ENCODE measurements at places on chromosomes 7 and 10. TPM values are rescaled to one million over a fixed set of nuclear protein-coding genes. Genes with fewer than 3 reads are reported as not detected.

- peak; percentile 56 for DNase-seq
These were observed 217.4 kb upstream of the KLF14 start for GRCh38 chr7:130951303-130951975.

GNG11 gene
- not detected for total RNA-seq

- DNase-seq = no peak
These were observed 1.2 kb downstream of the ZNF212 start for GRCh38 chr7:149240637-149241036.

- DNase-seq = peak; percentile 46
These were observed 4.3 kb upstream of the YKT6 start for GRCh38 chr7:44196450-44196872.

DNA sequence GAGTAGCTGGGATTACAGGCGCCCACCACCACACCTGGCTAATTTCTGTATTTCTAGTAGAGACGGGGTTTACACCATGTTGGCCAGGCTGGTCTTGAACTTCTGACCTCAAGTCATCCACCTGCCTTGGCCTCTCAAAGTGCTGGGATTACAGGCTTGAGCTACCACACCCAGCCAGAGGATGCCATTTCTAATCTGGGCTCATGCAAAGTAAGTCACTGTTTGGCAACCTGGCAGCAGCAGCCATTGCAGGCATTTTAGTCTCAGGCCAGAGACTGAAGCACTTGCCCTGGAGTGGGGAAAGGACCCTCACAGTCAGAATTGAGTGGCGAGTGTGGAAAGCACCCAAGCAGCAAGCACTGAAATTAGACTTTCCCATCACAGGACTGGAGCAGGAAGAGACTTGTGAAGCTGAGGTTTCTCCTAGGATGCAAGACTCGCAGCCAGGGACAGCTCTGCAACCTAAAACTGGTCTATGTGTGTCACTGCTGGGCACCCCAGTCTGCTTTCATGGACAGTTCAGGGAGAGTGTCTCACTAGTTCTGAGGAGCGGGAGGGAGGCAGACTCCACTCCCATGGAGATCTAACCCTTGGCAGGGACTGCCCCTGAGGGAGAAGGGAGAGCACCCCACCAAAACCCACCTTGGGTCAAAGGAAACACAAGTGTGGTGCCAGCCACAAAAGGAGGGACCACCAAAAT, 27.6 kb downstream of the SNX13 start:
- no peak for DNase-seq
